ENCODE measurements at places on chromosomes 12 and 14.
A peak's percentile ranks its signal among the peaks of the same experiment; 100 is the strongest.

DNA sequence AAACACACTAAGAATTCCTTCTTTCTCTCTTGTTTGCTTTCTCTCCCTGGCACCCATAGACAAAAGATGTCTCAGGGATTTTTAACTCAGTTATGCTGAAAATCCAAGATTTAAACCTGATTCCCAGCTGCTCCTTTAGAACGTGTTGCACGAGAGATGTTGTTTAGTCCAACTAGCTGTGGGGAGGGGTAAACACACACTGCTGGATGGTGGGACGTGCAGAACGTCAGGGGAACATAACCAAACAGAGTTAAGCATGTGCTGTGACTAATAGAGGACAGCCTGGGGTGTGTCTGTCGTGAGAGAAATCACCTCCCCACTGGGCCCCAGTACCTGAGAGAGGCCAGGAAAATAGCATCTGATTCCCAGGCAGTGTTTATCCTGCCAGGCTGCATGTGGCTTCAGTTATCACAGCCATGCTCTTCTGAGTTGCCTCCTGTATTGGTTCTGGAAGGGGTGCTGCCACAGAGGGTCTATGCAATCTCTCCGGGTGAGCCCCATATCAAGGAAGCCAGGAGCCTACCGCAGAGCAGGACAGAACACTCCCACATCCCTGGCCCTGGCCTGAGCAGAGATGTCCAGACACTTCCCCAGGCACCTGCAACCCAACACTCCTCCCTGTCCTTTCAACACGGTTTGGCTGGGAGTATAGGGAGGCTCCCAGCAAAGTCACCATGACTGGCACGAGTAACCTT is 112.7 kb upstream of the EGLN3 start:
- no peak for DNase-seq

DNA sequence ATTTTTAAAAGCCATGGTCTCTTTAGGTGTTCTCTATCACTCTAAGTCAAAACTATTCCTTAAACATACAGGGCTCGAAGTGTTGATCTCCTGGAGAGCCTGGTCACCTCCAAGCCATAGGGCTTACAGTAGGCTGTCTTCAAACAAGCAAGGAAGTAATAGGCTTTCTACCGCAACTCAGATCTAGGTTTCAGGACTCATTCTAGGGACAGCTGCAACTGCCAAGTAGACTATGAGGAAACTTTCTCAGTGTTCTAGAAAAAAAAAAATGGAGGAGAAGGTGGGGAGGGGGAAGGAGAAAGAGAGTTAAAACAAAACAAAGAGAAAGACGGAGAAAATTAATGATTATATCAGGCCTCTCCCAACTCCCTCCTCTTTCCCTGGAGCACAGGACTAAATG is 106.9 kb upstream of the ETV6 start:
- DNase-seq: no peak

DNA sequence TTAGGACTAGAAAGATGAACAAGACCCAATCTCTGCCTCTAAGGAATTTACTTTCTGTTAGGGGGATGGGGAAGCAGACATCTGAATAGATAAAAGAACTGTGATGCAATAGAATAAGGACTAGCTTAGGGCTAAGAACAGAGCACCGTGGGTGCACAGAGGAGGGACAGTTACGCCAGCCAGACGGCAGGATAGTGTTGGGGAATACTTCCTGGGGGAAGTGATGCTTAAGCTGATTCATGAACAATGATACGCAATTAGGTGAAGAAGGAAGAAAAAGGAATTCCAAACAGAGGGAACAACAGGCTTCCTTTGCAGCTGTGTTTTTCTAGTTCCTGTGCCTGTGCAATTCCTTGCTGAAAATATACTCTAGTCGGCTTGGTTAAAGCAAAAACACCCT is 501.1 kb downstream of the APAF1 start:
- no peak for DNase-seq

DNA sequence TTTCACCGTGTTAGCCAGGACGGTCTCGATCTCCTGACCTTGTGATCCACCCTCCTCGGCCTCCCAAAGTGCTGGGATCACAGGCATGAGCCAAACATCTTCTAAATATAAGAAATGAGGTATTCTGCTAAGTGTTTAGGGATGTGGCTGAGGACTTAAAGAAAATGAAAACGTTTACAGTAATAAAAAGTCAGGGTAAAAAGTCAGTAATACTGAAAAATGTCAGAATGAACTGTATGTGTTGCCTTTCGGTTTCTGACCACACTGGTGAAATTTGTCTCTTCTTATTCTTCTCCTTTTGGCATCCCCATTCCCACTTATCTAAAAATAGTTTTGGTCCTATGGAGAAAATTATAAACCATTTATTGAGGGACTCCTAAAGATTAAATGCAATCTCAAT is 20.5 kb downstream of the TMEM116 start:
- DNase-seq: no peak

- DNase-seq: peak; percentile 37
Measured at GRCh38 chr12:6871052-6871957, 1.8 kb downstream of the SPSB2 start.

DNA sequence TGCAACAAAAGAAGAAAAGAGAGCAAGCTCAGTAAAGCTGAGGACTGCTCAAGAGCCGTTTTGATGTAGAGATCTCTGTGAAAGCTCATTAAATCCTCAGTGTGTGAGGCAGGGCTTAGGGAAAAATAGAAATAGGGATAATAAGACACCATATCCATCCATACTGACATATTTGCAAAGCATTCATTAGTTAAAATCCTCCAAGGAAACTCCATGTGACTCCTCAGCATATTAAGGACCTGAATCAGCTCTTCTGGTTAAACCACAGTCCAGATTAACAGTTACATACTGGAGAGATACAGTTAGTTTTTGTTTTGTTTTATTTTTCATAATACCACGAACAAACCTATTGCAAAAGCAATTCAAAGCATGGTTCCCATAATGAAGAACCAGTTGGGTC is 288.2 kb downstream of the PAWR start:
- no peak for DNase-seq

GRCh38 chr14:93496856-93497741 is 66.4 kb downstream of the UNC79 start:
- DNase-seq: no peak

DNA sequence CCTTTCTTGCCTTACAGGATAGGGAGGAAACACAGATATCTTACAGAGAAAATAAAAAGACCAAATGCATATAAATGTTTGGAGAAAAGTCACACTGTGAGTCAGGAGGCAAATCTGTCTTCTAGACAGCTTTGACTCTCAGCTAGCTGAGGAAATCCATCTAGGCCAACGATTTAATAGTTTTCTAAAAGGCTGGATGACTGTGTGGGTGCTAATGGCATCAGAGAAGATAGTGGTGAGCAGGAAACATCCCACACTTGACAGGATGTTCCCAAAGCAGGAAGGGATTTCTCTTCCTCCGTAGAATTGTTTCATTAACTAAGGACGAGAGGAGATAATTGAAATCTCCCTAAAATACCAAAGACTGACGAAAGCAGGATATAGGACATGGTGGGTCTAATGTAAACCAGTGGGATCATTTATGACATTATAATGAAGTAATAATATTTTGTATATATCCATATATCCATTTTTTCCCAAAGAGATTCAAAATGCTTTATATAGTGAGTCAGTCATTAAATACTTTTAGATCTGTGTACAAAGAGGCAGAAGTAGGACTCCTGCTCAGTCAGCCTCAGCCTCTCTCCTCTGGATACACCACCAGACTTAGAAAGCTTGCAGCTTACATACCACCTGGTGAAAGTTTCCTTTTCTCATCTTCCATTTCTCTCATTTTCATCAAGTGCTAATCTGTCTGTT is 44.3 kb upstream of the PSMA6 start:
- no peak for DNase-seq

DNA sequence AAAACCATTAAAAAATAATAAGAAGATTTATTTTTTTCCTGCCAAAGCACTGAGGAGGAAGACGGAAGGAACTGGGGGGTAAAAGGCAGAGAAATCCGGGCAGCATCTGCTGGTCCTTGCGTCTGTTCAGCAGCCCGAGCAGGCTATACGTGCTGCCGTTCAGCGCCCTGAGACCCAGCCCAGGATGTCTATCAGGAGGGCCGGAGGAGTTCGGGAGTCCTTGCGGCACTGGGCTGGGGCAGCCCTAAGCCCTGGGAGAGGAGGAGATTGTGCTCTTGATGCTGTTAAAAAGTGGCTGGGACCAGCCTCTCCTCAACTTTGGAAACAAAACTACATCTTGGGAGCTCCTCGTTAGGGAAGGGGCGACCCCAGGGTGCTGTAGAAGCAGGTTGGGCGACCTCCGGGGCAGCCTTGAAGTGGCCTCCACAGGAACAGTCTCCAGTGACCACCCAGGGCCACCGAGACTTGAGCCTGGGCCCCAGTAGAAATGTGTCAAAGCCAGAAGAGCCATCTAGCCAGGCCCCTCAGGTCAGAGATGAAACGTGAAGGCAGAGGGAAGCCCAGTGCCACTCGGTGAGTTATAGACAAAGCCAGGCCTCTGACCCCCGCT is 14.3 kb downstream of the PGF start:
- DNase-seq: no peak

DNA sequence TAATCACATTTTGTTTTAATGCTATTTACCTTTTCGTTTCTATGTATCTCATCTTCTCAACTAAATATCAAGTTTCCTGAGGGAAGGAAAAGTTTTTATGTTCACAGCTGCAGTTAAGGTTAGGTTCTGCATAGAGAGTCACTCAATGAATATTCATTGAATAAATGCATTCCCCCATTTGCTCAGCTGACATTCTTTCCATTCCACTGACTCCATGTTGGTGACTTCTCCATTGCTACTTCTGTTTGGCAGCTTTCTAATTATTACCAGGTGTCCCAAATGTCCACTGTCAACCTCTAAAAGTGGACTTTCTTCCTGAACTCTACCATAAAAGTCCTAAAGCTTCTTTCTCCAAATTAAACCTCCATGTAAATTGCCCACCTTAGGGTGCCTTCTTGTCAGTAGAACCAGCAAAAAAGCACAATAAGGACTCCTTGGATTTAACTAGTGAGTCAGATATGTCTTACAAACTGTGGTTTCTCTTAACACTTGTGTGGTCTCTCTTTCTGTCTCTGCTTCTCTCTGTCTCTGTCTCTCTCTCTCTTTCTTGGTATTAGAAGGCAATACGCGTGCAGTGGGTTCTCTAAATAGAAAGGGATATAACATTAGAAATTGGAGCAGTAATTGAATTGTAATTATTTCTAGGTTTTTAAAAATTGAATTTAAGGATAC is 85.9 kb downstream of the TMEM117 start:
- DNase-seq: no peak

- DNase-seq: no peak
Measured at GRCh38 chr12:57724936-57725740, 13.4 kb downstream of the AGAP2 start.

DNA sequence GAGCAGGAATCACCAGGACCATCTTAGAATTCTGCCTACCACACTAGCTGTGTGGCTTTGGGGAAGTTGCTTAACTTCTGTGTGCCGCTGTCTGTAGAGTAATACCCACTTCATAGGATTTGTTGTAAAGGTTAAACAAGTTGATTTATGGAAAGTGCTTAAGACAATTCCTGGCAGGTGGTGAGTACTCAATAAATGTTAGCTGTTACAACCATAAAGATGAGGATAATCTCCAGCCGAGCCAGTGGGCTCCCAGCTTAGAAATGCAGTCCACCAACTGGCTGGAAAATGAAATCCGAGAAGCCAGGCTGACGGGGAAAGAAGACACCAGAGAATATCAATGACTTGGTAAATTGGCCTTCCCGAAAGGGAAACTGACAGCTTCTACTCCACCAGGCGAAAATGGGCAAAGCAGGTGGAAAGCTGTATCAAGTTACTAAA is 173.5 kb downstream of the CHST11 start:
- DNase-seq: peak; percentile 88

GRCh38 chr14:24080888-24081738 is 9.8 kb downstream of the CPNE6 start:
- DNase-seq: peak; percentile 91

DNA sequence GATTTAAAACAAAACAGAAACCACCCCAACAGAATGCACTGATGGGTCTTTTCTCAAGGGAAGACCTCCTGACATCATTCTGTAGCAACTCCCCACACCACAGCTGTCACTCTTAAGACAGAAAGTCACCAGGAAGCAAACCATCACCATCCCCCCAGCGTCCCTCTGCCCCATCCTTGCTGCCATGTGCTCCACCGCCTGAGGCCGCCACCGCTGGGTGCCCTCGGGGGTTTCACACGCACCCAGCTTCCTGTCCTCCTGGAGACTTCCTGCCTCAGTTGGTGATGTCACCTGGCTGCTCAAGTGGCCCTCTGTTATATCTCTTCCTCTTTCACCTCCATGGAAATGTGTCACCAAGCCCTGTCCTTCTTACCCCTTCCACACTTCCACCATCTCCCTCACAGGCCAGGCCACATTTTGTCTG is 71.4 kb upstream of the GPR68 start:
- DNase-seq: no peak

GRCh38 chr12:71071536-71072097 is 86.2 kb downstream of the TSPAN8 start:
- DNase-seq: no peak

GRCh38 chr12:12327802-12328201 is 22.2 kb downstream of the MANSC1 start:
- DNase-seq: no peak

GRCh38 chr12:10968765-10969456 is 17.8 kb downstream of the TAS2R50 start:
- no peak for DNase-seq

DNA sequence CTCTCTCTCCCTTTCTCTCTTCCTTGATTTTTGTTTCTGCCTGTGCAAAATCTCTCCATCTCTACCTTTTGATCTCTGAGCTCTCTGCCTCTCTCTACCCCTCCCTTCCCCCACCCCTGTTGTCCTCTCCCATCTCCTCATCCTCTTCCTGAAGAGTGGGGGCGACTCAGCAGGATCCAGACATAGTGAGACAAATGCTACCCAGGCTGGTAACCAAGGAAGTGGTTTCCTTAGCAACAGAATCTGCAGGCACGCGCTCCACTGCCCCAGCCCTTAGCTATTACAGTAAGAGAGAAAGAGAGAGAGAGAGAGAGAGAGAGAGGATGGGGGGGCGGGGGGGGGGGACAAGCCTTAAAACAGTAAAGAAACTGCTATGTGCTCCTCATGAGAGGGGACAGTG is 85.6 kb downstream of the CMKLR1 start:
- no peak for DNase-seq

- DNase-seq: no peak
Measured at GRCh38 chr14:52473557-52473956, 78.7 kb downstream of the TXNDC16 start.
